ENCODE measurements at places on chromosomes 6 and 20.

- DNase-seq, result no peak
These were observed 131.9 kb downstream of the UST start for GRCh38 chr6:148878683-148879082.

DNA sequence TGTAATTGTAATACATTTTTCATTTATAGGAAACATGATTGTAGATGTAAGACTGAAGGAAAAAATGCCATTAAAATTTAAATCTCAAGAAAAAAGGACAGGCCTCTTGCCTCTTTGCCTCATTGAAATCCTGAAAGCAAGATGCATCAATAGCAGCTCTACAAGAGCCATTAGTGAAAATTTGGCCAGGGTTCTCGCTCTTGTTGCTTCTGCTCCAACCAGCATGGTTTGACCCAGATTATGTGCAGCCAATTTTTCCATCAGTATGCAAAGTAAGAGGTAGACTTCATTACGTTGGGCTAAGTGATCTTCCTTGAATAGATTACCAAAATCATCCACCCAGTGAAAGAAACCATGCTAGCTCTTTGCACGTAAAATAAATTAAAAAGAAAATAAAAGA, 106.6 kb downstream of the SGK1 start:
- no peak for DNase-seq

DNA sequence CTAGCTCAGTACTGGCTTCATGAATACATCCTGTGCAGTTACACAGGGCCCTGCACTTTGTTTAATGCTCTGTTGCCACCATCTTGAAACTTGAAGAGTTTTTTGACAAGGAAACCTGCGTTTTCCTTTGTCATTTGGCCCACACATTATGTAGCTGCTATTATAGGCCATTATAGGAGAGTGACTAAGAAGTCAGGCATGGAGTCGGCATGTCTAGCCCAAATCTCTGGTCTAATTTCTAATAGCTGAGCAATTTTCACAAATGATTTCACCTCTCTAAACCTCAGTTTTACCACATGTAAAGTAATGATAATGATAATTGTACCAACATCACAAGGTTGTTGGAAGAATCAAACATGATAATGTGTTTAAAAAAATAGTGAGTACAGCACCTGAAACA, 67.1 kb upstream of the MYLIP start:
- no peak for DNase-seq

- no peak for DNase-seq
These were observed 104.5 kb upstream of the RNF24 start for GRCh38 chr20:4119854-4120209.

DNA sequence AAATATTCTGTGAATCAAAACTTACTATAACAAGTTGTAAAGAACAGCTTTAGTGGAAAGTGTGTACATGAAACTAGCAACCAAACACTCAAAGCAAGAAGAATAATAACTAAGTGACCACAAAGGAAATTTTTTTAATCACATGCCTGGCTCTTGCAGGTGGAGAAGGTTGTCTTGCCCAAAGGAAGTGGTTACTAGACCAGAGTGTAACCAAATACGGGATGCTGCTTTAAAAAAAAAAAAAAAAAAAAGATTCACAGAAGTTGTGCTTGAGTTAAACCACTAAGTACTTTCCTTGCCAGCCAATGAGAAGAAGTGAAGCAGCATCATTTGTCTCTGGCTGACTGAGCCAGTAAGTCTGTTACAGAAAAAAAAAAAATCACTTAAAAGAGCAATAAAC, 19.1 kb upstream of the HLA-DQB1 start:
- no peak for DNase-seq

- no peak for DNase-seq
These were observed 25.4 kb upstream of the HLA-E start for GRCh38 chr6:30463651-30464618.

GRCh38 chr20:63698739-63699465, 2.5 kb downstream of the TNFRSF6B start:
- peak; percentile 77 for DNase-seq

DNA sequence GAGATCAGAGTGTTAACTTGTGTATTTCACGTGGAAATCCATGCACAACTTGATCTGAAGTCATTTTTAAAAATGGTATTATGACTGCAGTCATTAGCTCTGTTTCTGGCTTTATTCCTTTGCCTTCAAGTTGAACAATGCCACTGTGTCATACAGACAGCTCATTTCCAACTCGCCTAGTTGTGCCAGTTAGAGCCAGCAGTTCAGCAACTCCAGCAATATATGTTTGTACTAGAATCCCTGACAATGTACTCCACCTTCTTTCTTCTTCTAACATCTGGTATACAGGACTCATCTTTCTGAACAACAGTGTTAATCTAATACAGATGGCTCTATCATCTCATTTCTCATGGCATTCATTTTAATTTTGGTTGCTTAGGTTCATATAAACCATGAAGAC, 418.3 kb upstream of the POU3F2 start:
- no peak for DNase-seq

GRCh38 chr6:80217794-80218193, 111.3 kb downstream of the BCKDHB start:
- DNase-seq, result no peak

- no peak for DNase-seq
These were observed 63.1 kb downstream of the CPNE5 start for GRCh38 chr6:36776167-36776566.

Measured in suprapubic skin (tissue), 4 donors.